Activated CD4-positive, alpha-beta T cell treated with anti-CD3 and anti-CD28 coated beads, Interleukin-2, amount 10 ng/mL, durations not matched to agents 24 days and 14 days (primary cell): ENCODE measurements at places on chromosomes 12 and 14. TPM values are rescaled to one million over a fixed set of nuclear protein-coding genes. Genes with fewer than 3 reads are reported as not detected.

GRCh38 chr12:103160622-103161021 is 203.1 kb downstream of the ASCL1 start:
- no peak for DNase-seq

DNA sequence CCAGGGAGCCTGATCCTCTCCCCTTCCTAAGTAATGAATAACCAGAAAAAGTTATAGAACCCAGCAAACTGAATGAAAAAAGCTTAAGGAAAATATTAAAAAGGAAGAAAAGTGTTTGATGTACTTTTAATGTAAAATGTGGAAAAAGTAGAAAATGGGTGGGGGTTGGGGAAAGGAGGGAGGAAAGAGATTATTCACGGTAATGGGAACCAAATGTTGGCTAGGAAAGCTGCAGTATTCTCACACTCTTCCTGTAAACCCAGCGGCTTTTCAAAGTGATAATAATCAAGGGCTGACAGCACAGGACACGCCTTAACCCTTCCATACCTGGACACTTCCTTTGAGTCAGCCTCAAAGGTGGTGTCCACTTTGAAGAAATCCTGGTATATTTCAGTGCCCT is 139.2 kb downstream of the TGFB3 start:
- DNase-seq: no peak

GRCh38 chr12:19288603-19289244 is 150.6 kb upstream of the AEBP2 start:
- DNase-seq: no peak

DNA sequence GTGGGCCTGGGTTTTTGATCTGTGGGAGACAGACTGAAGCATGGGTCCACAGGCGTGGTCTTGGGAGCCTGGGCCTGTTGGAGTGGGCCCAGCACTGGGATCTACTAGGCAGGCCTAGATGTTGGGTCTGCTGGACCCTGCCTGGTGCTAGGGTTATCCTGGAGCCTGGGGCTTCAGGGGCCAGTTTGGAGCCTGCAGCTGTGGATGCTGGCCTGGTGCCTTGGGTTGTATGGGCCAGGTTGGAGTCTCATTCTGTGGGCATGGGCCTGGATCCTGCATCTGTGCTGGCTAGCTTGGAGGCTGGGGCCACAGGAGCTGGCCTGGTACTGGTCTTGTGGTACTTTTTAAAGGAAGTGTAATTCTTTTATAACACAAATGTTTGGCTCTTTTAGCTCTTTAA is 68.0 kb downstream of the GPHN start:
- no peak for DNase-seq

- DNase-seq: no peak
Observed at GRCh38 chr12:19201661-19202060, 72.1 kb downstream of the PLEKHA5 start.

DNA sequence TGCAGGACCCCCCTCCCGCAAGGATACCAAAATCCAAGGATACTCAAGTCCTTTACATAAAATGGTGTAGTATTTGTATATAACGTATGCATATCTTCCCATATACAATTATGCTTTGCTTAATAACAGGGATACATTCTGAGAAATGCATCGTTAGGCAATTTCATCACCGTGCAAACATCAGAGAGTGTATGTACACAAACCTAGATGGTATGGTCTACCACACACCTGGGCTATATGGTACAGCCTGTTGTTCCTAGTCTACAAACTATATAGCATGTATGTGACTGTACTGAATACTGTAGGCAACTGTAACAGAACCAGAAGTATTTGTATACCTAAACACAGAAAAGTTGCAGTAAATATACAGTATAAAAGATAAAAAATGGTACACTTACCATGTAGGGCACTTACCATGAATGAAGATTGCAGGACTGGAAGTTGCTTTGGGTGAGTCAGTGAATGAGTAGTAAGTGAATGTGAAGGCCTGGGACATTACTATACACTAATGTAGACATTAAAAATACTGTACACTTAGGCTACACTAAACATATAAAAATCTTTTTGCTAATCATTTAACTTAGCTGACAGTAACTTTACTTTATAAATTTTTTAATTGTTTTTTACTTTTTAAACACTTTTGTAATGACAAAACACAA is 141.1 kb downstream of the SLC41A2 start:
- DNase-seq: no peak

- no peak for DNase-seq
Observed at GRCh38 chr14:55239320-55239719, 31.9 kb upstream of the FBXO34 start.

DNA sequence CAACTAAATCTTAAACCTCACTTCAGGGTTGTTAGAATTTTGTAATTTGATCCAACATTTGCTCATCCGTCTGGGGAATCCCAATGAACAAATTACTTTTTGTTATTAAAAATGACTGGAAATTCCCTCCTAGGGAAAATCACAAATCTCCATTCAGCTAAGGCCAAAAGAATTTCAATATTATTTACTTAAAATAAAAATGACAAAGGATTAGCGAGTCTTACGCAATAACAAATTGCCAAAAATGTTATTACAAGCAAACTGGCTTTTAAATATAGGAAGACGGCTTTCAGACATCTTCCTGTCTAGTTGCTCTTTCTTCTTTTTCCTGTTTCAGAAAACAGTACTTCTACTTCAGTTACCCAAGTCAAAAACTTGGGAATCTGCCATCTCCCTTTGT is 92.4 kb upstream of the TSPAN8 start:
- DNase-seq: no peak

DNA sequence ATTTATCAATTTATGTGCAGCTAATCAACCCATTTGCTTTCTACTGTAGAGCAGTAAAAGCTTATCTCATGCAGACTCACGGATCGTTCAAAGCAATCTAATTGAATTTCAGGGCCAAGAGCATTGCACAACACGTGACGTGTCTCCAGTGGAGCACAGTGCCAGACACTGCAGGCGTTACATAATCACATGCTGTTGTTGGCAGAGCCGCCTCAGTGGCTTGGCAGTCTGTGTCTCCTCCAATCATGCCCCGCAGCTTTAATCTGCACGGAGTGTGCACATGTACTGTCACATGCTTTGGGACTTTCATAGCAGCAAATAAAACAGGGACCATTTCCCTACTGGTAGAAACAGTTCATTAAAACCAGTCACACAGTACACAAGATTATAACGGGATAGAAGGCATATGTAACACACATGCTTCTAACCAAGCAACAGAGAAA is 309.3 kb downstream of the ITPR2 start:
- no peak for DNase-seq

GRCh38 chr14:50021261-50022031 is 94.9 kb downstream of the VCPKMT start:
- peak; percentile 75 for DNase-seq

GRCh38 chr12:45779936-45780335 is 50.4 kb downstream of the ARID2 start:
- DNase-seq: no peak

GRCh38 chr12:43292699-43293098 is 259.3 kb downstream of the ADAMTS20 start:
- no peak for DNase-seq

GRCh38 chr14:62289471-62289870 is 527.3 kb downstream of the SNAPC1 start:
- no peak for DNase-seq

GRCh38 chr12:52037248-52037861 is 13.9 kb upstream of the NR4A1 start:
- no peak for DNase-seq

DNA sequence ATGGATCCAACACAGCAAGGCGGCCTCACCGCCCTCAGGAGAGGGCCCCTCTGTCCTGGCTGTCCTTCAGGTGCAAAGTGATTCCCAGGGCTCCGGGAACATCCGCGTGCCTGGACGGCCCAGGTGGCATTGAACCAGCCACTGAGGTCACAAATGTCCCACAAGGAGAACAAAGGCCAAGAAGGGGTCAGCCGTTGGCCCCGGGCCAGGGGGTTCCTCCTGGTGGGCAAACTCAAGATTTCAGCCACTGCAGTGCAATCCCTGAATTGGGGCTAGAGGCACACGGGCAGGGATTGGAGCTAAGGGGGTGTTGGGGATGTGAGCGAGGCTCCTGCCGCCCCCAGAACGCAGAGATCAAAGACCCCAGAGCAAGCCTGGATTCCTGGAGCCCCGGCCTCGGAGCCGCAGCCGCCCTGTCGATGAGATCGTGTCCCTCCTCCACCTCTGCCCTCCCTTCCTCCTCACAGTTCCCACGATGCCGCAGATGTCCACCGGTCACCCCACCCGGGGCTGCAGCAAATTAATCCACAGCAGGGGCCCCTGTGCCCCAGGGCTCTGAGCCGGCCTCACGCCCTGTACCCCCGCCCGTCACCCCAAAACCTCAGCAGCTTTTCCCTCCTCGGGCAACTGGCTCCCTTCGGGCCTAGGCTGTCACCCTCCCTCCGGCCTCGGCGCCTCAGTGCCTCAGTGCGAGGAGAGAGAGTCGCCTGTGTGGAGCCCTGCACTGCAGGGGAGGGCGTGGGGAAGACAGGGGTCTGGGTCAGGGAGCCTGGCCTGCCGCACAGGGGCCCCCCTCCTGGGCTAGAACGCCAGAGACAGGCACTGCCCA is 56.7 kb upstream of the GALNT9 start:
- DNase-seq: no peak

DNA sequence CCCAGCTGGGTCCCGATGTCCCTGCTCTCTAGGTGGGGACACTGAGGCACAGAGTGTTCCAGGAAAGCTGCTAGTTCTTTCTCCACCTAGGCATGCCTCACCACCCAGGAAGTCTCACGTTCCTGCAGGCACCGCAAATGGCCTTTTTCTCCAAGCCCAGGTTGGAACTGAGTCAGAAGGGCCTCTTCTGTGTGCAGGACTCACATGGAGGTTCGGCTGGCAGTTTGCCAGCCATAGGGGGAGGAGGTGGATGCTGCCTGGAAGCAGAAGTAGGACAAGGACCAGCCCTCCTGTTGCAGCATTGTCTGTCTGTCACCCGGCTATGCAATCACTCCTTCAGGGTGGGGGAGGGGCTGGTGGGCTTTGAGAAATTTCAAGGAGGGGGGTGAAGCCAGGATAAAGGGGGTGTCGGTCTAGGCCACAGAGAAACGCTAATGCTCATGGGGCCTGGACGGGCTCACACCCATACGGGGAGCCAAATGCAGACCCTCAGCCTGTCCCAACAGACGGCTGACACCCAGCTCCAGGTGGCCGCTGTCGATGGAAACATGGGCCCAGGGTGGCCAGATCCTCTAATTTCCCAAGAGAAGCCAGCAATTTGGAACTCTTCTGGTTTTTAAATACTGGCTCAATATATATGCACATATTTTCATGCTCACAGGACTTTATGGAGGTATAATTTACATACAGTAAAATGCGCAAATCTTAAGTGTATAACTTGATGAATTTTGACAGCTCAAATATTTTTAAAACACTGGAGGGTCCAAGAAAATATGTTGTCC is 120.5 kb downstream of the PHETA1 start:
- no peak for DNase-seq

- DNase-seq: no peak
Observed at GRCh38 chr14:101062065-101062450, 158.5 kb upstream of the RTL1 start.

DNA sequence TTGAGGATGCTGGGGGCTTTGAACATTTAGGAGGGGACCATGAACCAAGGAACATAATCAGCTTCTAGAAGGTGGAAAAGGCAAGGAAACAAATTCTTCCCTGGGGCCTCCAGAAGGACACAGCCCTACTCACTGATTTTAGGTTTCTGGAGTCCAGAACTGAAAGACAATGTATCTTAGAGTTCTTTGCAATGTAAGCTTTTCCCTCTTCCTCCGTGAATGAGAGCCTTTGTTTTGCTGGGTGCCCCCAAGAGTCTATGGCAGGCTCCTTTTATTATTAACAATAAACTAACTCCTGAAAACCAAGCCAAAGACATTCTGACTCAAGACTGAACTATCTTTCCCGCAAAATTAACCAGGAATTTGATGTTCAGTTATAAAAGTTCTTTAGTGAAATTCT is 204.1 kb downstream of the STXBP6 start:
- DNase-seq: no peak

DNA sequence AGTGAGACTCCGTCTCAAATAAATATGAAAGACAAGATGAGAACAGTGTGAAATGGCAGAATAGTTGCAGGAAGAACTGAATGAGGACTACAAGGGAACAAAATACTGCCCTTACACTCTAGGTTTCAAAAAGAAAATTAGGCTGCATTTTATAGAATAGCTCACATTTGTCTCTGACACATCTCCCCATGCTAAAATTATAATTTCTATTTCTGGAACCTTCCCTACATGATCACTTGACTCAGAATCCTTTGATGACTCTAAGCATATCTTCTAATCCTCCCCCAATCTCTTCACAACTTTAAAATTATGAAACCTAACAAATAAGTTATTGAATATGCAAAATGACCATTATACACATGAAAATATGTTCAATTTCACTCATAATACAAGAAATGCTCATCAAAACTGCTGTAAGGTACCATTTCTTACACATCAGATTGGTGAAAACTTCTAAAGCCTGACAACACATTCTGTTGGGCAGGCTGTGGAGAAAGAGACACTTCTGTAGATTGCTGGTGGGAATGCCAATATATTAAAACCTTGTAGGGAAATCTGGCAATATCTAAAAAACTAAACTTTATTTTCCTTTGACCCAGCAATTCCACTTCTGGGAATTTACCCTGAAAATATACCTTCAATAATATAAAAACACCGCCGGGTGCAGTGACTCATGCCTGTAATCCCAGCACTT is 4.3 kb upstream of the HIGD1C start:
- no peak for DNase-seq

GRCh38 chr14:99347561-99347960 is 75.6 kb upstream of the BCL11B start:
- no peak for DNase-seq

GRCh38 chr14:32622742-32623141 is 293.6 kb downstream of the AKAP6 start:
- DNase-seq: no peak

GRCh38 chr14:95484296-95484695 is 32.2 kb downstream of the SYNE3 start:
- no peak for DNase-seq

GRCh38 chr12:95802482-95803270 is 12.1 kb upstream of the NTN4 start:
- no peak for DNase-seq

DNA sequence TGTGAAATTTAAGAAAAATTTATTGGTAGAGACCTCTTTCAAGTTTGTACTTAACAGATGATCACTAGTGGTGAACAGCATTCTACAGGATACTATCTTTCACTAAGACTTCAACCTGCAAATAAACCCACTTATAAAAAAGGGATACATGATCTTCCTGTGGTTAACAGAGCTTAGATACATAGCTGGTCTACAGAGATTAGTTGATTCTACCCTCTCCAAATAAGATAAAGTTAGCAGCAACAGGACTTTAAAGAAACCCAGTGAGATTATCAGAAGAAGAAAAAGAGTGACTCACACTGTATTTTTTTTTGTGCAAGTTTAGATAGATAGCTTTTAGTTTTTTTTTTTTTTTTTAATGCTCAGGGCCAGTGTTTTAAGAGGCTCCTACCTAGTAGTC is 34.5 kb downstream of the USP44 start:
- DNase-seq: no peak

- peak; percentile 72 for DNase-seq
Observed at GRCh38 chr14:20757965-20758364, 10.2 kb upstream of the EDDM3B start.

AVPR1A gene
- not detected in 2 replicates for total RNA-seq

KRT2 gene
- not detected in 2 replicates for total RNA-seq

SMIM41 gene
- total RNA-seq: 0.19 TPM in 1 of 2 replicates, not detected in the other

PLEKHD1 gene
- 0.12 TPM in 1 of 2 replicates, not detected in the other for total RNA-seq

OR4L1 gene
- total RNA-seq: not detected in 2 replicates

HOXC10 gene
- total RNA-seq: not detected in 2 replicates

TSHR gene
- not detected in 2 replicates for total RNA-seq
